Left lung (tissue), 14 donors: ENCODE measurements at places on chromosomes 2 and 18. TPM values are rescaled to one million over a fixed set of nuclear protein-coding genes. Genes with fewer than 3 reads are reported as not detected.

GRCh38 chr2:9846554-9846953, 3.3 kb downstream of the TAF1B start:
- no peak for DNase-seq

GRCh38 chr18:73235491-73235890, 367.7 kb upstream of the NETO1 start:
- DNase-seq, result no peak

DNA sequence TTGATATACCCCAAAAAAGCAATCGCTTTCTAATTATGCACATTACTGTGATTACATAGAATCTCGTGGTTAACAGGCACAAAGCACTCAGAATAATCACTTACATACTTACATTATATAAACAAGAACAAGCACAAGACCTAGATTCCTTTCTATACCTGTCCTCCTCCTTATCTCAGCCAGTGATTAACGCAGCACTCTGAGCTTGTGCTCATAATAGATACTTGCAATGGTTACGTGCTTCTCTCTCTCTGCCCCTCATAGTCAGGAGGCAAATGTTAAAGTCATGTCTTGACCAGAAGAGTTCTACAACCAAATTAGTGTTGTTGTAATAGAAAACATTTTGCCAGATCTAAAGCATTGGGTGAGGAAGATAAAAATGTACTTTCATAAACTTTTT, 342.2 kb upstream of the PKDCC start:
- DNase-seq, result no peak

DNA sequence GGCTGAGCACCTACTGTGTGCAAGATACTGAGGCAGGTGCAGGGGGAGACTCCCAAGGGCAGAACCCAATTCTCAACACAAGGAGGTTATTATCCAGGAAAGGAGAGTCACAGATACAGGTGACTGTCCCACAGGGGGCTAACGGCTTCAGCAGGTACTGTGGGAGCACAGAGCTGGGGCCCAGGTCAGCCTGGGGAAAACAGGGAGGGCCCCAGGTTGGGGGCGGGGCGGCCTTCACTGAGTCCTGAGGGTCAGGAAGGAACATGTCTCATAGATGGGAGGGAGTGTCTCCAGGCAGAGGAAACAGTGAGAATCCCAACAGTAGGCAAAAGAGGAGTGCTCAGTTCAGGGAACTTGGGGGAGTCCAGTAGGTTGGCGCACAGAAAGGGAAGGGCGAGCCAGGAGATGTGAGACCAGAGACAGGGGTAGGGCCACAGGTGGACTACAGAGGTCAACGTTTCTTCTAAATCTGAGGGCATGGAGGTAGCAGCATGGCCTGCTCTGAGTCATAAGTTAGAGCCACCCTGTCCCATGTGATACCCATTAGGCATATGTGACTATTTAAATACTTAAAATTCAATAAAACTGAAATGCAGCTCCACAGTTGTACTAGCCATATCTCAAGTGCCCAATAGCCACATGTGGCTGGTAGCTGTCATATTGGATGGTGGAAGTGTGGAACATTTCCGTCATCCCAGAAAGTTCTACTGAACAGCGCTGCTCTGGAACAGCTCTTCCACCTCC, 157.2 kb downstream of the TTC32 start:
- no peak for DNase-seq

DNA sequence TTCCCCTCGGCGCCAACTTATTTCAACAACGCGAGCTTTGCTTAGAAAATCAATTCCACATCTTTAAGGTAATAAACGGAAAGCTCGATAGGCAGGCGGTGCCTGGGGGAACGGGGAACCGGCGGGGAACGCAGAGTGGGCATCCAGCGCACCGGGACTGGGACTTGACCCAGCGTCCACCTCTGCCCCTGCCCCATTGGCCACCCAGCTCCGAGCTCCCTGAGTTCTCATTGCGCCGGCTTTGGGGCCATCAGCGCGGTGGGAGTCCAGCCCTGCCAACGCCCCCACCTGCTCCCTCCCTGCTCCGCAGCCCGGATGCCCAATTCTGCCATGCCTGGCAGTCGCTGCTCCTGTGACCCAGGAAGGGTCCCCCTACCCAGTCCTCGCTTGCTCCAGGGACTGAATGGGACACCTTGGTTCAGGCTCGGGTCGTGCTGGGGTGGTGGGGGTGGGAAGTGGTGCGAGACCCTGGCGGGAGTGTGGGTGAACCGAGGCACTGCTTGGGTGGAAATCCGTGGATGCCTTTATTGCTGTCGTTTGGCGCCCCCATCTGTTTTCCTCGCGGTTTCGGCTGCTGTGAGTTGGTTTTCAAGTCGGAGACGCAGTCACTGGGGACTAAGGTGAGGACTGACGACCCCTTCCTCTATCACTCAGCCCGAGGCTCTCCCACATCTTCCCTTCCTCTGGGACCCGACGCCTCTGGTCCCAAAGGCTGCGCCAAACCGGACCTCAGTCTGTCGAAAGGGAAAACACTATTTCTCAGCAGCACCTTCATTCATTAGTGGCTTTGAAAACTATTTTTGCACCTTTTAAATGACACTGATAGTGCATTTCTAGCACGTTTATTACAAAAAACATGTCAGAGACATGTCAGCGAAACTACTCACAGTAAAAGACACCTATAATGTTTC, 2.4 kb upstream of the EVX2 start:
- no peak for DNase-seq

DNA sequence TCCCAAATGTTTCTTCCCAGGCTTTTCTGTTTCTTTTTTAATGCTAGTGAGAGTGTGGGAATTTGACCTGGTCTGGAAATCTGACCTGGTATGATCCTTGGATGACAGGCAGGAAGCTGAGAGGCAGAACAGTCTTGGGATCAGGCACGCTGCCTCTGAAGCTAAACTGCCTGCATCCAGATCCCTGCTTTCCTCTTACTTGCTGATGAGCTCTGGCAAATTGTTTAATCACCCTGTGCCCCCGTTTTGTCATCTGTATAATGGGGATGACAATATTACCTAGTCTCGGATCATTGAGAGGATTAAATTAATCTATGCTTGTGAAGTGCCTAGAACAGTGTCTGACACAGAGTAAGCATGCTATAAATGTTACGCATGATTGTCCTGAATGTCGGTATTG, 3.3 kb downstream of the KLHL23 start:
- DNase-seq, result no peak

GRCh38 chr2:15107137-15107536, 454.0 kb downstream of the NBAS start:
- DNase-seq, result no peak

DNA sequence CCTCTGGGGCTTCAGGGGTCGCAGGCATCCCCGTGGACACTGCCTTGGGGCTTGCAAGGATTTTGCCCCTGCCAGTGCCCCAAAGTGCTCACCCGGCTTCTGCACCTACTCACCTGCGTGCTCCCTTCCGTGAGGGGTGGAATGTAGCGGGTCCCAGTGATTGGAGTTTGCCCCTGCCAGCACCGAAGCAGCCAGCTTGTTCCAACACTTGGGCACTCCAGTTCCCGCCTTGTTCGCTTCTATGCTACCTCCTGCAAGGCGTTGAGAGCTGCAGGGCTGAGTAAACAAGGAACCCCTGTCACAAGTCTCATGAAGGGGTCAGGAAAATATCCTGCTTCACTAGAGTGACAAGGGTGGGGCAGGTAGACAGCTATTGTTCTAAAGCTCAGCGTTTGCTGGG, 631.5 kb downstream of the EPHA4 start:
- DNase-seq, result no peak

DNA sequence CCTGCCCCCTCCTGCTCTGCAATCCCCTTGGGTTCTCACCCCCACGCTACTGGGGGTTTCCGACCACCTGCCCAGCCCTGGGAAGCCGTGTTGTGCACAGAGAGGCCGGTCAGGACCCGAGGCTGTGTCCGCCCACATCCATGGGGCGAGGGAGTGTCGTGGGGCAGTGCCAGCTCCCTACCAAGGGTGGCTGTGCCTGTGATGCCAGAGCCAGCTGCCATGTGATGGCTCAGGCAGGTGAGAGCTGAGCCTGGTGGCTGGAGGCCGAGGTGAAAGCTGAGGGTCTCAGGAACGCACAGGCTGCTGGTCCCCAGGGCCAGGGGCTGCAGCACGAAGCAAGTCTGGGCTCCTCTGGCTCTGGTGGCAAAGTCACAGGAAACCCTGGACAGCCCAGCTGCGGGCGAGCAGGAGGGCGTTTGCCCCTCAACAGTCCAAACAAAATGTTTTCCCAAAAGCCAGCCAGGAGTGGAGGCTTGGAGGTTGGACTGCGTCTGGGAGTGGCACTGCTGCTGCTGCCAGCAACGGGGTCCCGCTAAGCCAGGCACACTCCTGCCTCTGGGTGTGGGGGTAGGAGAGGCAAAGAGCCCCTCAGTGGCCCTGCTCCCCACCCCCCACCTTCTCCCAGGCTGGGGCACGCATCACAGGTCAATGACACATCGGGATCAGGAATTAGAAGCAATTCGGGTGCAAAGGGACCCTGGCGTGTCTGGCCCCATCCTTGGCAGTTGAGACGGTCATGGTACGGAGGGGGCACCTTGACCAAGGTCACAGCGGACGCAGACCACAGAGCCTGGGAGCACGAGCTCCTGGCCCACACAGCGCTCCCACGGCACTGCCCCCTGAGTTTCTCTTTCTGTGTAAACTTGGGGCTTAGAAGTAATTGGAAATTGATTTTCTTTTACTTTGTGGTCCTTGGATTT, 72.4 kb upstream of the GPC1 start:
- no peak for DNase-seq

GRCh38 chr2:140586379-140586778, 1544.4 kb downstream of the LRP1B start:
- no peak for DNase-seq

- no peak for DNase-seq
These were observed 25.6 kb upstream of the GCFC2 start for GRCh38 chr2:75736276-75736675.

- DNase-seq, result no peak
These were observed 120.0 kb downstream of the EPHA4 start for GRCh38 chr2:221451862-221452788.

GRCh38 chr2:205688417-205689200, 6.3 kb downstream of the NRP2 start:
- no peak for DNase-seq

DNA sequence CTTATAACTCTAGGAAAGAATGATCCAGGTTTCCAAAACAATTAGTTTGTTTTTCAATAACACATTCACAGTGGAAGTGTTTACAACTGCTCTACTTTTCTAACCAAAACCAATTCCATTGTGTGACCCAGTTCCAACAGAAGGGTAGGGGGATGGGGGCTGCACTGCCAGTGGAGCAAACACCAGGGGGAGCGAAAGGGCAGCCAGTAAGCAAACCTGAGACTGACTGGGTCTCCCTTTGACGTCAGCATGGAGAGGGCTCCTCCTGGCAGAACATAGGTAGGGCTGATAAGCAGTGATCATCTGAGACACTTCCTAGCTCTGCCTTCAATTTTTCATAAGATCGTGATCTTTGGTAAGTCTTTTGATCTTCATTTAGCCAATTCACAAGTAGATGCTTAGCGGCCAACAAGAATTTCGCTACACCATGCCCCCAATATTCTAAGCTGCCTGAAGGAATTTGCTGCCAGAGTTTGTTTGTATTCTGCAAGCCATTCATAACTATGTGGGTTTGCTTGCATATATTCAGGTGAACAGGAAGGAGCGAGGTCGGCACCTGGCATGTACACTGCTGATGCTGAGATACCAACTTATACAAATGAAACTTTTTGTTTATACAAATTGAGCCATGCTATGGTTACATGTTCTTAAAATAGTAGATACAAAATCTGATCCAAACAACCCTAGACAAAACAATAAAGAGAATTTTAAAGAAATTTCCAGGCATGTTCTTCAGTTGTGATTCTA, 45.9 kb downstream of the ST6GAL2 start:
- peak; percentile 62 for DNase-seq

DNA sequence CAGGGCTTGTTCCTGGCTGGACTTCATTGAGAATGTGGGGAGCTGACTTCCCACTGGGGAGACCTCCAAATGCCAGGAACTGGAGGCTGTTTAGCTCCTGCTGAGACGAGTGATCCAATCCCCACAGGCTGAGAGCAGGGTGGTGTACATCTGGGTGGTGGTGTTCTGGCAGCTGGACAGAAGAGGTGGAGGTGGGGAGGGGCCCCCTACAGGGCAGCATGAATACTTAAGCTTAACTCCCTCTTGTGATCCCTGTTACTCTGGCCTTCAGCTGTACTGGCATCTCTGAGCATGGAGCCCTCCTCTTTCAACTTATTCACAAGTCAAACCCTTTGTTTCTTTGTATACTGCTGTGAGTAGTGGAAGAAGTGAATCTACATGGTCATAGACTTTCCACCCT, 167.8 kb upstream of the LYPD1 start:
- no peak for DNase-seq

GRCh38 chr18:58525517-58525916, 103.4 kb downstream of the ALPK2 start:
- no peak for DNase-seq

- DNase-seq, result no peak
These were observed 76.2 kb downstream of the MAP3K20 start for GRCh38 chr2:173151671-173152401.

DNA sequence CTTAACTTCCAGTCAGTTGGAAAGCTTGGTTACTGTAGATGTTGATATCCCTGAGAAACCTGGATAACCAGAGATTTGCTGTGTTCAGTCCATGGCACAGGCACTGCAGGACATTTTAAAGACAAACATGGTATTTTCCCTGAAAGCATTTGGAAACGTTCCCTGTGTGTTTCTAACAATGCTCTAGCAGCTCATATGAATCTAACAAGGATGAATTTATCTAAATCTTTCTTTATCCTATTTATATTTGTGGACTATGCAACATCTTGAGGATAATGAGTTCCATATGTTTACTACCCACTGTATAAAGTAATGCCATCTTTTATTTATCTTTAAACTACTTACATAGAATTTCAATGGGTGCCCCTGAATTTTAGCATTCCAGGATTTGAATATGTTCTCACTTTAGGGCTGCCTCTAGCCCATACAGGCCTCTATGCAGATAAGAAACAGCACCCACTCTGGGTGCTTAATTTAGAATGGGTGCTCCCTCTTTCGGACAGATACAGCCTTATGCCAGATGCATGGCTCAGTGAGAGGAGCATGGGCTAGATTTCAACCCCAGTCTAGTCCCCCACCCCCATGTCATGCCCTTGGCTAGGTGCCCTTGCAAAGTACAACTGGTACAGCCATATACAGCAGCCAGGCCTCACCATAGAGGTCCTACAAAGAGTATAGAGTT, 50.6 kb upstream of the NEMP2 start:
- peak; percentile 54 for DNase-seq

DNA sequence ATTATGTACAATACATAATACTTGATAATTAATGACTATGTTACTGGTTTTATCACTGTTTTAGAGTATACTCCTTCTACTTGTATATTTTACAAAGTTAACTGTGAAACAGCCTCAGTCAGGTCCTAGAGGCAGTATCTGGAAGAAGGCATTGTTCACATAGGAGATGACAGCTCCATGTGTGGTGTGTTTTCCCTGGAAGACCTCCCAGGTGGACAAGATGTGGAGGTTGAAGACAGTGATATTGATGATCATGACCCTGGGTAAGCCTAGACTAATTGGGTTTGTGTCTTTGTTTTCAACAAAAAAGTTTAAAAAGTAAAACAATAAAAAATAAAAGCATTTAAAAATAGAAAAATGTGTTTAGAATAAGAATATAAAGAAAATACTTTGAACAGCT, 96.4 kb downstream of the TRIB2 start:
- no peak for DNase-seq

- no peak for DNase-seq
These were observed 39.9 kb downstream of the TMEM178A start for GRCh38 chr2:39705638-39706037.

GRCh38 chr2:159010340-159010739, 41.9 kb downstream of the TANC1 start:
- peak; percentile 80 for DNase-seq

The LRRC30 gene
- polyA plus RNA-seq, result not detected

The PIAS2 gene
- polyA plus RNA-seq, result 20.0 TPM

The OSR1 gene
- 33.8 TPM for polyA plus RNA-seq

The RSAD2 gene
- 4.4 TPM for polyA plus RNA-seq

The CNDP1 gene
- 0.56 TPM for polyA plus RNA-seq

The MYOM1 gene
- polyA plus RNA-seq, result 4.5 TPM

The MATN3 gene
- 10.6 TPM for polyA plus RNA-seq
